ENCODE measurements at places on chromosomes 5 and 9.

DNA sequence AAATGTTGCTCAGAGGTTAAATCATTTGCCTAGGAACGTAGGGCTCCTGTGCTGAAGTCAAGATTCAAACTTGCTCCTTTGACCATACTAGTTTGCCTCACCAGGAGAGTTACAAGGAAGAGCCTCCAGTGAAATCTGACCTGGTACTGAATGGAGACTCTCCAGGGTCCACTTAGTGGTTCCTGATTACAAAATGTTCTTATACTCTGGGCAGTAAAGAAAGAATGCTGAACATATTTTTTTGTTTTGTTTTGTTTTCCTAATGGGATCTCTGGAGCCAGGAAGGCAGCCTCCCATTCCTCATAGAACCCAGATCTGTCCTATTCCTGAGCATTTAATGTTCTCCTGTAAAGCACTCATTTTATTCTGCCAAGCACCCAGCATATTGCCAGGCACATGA, 256.5 kb upstream of the CLINT1 start:
- no peak for DNase-seq

DNA sequence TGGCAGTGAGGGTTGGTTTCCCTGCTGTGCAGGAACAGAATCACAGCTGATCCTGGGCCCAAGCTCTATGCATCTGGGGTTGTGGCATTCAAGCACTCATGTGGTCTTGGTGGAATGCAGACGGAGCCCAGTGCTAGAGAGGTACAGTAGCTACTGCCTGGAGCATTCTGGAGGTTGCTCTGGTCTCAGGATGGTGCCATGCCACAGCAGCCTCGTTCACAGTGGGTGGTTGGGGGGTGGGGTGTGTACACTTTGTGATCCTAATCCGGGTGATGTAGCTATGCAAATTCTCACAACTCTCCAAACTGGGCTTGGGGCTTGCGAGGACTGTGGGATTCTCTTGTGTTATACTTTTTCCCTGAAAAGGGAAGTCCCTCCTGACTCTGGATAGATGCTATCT, 45.2 kb downstream of the FGD3 start:
- DNase-seq = no peak

DNA sequence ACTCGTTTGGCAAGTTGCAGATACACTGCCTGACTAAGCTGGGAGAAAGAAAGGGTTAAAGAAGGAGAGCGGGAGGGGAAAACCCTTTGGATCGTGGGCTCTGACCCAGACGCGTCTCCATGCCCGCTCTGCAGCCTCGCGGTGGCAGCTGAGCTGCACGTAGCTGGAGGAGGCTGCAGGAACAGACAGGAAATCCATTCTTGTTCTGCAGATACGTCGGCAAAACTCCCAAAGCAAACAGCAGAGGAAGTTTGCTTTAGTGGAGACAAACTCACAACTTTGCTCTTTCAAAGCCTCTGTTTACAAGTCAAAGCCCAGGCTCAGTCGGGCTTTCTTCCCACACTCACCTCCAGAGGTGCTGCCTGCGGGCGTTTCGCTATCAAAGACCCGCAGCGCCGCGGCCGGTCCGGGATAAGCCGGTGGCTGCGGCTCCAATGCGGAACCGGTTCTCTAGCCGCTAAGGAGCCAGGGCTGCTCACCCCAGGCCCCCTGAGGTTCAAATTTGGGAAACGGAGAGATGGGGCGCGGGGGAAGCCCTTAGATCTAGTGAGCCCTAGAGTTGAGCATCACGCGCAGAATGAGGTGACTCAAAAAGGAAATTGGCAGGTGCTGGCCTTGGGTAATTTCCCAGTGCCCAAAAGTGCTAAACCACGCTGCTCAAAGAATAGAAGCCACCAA, 60.7 kb downstream of the MAT2B start:
- DNase-seq = peak; percentile 35

GRCh38 chr9:110744715-110745384, 76.3 kb downstream of the MUSK start:
- no peak for DNase-seq

DNA sequence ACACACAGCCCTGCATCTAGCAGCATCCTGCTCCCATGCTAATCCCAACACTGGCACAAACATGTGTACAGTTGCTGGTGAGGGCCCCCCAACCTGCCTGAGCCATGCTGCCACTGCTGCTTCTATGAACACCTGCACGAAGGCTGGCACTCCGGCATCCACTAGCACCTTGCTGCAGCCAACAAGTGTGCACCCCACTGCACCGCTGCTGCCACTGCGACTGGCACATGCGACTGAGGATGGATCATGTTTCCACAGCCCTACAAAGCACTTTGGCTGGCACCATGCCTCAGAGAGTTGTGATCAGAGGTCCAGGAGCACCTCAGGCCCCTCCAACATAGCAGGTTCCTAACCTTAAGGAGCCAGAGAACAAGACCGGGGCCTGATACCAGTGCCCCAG, 7.8 kb upstream of the PDCD1LG2 start:
- no peak for DNase-seq

- DNase-seq = no peak
Observed at GRCh38 chr9:110143485-110143884, 64.5 kb downstream of the C9orf152 start.

Data from activated CD4-positive, alpha-beta T cell treated with anti-CD3 and anti-CD28 coated beads for 48 hours (primary cell).